Pulmonary artery endothelial cell (primary cell): ENCODE measurements at places on chromosomes 5 and 9.

GRCh38 chr9:97545486-97545885, 44.0 kb downstream of the TMOD1 start:
- DNase-seq: no peak

GRCh38 chr9:5563417-5563815, 53.1 kb downstream of the PDCD1LG2 start:
- no peak for DNase-seq

GRCh38 chr9:35294066-35294465, 132.3 kb downstream of the UNC13B start:
- no peak for DNase-seq

- DNase-seq: no peak
Observed at GRCh38 chr5:96969366-96969765, 33.5 kb downstream of the LNPEP start.

DNA sequence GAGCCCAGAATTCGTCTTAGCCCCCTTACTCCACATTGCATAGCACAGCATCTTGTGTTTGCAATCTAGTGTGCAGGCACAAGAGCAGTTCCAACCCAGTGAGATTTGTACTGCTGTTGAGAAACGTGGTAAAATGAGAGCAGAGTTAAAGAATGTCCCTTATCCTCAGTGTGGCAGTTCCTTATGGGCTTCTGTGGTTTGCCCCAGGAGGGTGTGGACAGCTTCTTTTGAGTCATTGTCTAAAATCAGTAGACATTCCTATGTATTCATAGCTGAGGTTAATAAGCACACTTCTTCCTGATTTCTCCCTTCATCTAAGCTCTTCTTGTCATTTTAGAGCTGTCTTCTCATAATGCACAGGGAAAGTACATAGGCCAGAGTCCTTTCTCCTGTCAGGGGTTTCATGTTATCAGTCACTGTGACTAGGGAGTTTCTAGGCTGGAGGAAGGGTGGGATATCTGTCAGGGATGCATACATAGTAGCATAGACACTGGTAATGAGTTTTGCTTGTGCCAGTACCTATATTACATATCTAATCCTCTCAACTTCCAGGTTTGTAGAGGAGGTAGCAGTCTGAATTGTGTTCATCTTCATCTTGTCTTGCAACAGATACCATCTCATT, 2.0 kb upstream of the CAVIN4 start:
- no peak for DNase-seq

DNA sequence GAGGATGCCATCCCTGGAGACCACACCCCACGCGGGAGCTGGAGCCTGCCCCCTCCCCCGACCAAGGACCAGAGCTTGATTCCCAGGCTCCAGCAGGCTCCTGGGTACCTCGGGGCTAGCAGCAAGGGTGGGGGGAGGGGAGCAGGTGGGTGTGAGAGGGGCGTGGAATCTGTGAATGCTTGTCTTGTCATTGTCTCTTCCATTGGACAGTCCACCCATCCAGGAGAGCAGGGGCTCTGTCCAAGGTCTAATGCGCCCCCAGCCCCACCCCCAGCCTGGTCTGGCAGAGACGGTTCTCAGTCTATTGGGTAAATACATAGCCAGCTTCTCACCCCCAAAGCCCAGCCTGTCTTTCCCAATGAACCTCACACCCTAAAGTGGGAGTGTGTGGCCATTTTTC, 22.8 kb downstream of the URM1 start:
- DNase-seq: no peak

GRCh38 chr5:76194340-76194739, 111.2 kb downstream of the SV2C start:
- no peak for DNase-seq

- DNase-seq: no peak
Observed at GRCh38 chr5:111411301-111411700, 101.0 kb downstream of the STARD4 start.

- no peak for DNase-seq
Observed at GRCh38 chr9:128422783-128423150, 2.1 kb downstream of the CERCAM start.

GRCh38 chr5:150024346-150024984, 23.9 kb downstream of the HMGXB3 start:
- DNase-seq: no peak

DNA sequence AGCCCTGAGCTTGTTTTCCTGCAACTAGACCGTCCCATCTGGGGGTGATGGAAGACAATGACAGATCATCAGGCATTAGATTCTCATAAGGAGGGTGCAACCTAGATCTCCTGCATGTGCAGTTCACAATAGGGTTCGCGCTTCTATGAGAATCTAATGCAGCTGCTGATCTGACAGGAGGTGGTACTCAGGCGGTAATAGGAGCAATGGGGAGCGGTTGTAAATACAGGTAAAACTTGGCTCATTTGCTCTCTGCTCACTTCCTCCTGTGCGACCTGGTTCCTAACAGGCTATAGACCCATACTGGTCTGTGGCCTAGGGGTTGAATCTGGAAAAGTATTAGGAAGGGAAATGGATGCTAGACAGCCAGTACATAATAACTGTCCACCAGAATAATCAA, 39.7 kb downstream of the PTTG1 start:
- DNase-seq: no peak
